Naive thymus-derived CD8-positive, alpha-beta T cell (primary cell): ENCODE measurements at places on chromosomes 3 and 15. TPM values are rescaled to one million over a fixed set of nuclear protein-coding genes. Genes with fewer than 3 reads are reported as not detected.

DNA sequence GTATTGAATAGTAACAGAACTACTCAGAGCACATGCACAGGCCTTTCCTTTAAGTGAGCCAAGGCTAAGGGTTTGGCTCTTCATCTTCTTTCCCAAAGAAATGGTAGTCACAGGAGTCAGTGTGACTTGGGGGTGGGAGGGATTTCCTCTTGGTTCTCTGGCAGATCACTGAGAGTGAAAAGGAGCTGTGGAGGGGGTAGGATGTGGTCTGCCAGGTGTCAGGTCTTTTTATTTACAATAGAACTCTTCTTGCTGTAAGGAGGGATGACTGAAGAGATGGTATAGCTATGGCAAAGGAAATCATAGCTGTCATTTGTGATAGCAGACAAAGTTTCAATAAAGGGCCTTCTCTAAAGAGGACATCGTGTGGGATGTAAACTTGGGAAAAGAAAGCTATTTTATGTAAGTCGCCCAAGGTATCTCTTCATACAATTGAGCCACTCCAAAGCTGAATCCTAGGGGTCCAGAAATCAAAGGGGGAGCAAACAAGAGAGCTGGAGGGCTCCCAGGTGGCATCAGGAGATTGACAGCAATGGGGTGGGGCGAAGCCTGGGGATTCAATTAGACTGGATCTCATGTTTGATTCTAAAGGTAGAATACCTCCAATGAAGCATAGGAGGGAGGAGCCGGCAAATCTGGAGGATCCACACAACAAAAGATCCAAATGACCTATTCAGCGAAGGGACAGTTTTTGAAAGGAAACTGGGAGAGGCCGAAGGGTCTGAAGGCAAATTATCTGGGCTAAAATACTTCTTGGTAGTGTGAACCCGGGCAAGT, 20.0 kb upstream of the CHD2 start:
- no peak for DNase-seq

DNA sequence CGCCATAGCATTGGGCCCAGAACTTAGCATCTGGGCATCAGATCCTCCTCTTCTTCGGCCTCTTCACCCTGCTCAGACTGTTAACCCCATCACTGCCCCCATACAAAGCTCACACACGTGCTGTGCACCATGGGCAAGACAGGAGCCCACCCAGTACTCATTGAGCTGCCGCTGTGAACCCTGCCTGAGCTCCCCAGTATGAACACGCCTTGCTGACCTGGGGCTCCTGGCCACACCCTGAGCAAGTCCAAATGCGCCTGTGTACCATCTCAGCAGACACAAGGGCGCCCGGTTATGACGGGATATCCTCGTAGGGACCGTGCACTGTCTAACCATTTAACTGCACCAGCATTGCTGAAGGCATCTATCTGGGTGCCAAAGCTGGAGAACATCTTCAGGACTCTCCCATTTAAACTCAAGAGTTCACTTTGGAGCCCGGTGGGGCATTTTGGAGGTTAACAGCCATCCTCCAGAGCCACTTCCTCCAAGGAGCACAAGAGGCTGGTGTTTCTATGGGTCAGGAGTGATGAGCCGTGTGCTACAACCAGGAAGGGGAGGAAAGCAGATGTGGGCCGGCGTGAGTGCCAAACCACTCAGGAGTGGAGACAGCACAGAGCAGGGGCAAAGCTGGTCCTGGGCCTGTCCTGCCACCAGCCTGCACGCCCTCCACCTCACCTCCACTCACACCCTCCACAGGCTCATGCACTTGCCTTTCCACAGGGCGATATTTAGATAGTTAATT, 12.1 kb downstream of the PRR23E start:
- DNase-seq = no peak

SSR3 gene
- total RNA-seq = 68.7 TPM

ADCY5 gene
- total RNA-seq = not detected
